ENCODE measurements at places on chromosomes 7 and 10. TPM values are rescaled to one million over a fixed set of nuclear protein-coding genes. Genes with fewer than 3 reads are reported as not detected.

- H3K27ac ChIP-seq: no peak overlapping the region
- peaks cover 3% of the 10 kb centered on the region for H3K4me1 ChIP-seq
- no peak overlapping the region for H3K4me3 ChIP-seq
- H3K36me3 ChIP-seq: no peaks in the 10 kb centered on the region
- H3K27me3 ChIP-seq: no peaks in the 10 kb centered on the region
Measured at GRCh38 chr7:52120912-52121311, 804.3 kb upstream of the COBL start.

DNA sequence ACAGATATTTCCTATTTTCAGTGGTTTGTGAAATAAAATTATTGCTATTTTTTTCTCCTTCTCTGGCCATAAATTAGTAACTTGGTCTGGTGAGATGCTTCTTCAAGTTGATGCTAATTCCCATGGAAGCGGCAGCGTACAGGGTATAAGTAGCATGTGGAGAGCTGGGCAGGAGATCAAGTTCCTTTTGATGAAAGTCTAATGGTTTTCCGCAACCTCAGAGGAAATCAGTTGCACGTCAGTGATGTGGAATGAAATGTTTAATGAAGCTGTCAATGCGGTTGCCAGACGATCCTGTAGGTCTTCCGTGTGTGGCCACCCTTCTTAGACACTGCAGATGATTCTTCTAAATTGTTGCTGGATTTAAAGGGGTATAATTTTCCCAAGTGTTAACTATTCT is 236.4 kb upstream of the GRM3 start:
- no peaks in the 10 kb centered on the region for H3K36me3 ChIP-seq
- H3K27ac ChIP-seq: no peak overlapping the region
- no peaks in the 10 kb centered on the region for H3K27me3 ChIP-seq
- DNase-seq: no peak
- H3K4me3 ChIP-seq: no peak overlapping the region

DNA sequence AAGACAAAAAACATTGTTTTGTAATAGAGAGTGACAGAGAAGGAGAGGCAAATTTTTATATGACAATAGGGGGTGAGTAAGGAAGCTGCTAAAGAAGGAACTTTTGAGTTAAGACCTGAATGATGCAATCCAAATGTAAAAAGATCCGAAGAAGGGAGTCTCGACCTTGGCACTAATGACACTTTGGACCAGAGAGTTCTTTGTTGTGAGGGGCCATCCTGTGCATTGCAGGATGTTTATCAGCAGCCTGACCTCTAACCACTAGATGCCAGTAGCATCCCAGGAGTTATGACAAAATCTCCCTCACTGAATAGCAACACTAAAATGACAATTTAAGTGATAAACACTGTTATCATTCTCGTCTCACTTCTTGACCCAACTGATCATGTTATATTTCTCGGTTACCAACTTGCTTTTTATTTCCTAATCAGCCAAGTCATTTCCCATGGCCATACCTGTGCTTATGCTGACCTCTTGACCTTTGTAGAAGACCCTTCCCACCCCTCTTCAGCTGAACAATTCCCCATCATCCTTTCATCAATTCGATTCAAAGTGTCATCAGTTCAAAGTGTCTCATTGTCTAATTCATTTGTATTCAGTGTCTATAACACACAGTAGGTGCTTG is 30.0 kb downstream of the DGKI start:
- peaks cover 4% of the 10 kb centered on the region for H3K27me3 ChIP-seq
- no peak overlapping the region for H3K27ac ChIP-seq
- no peak overlapping the region for H3K4me3 ChIP-seq
- DNase-seq: no peak

GRCh38 chr10:76282061-76283025 is 850.9 kb downstream of the LRMDA start:
- H3K27me3 ChIP-seq: no peaks in the 10 kb centered on the region
- H3K4me3 ChIP-seq: no peak overlapping the region
- H3K27ac ChIP-seq: no peak overlapping the region
- H3K4me1 ChIP-seq: no peaks in the 10 kb centered on the region
- no peak for DNase-seq

The PRKCQ gene
- 1.3 TPM for total RNA-seq

The VIM gene
- 106 TPM for total RNA-seq

The RRP12 gene
- 26.8 TPM for total RNA-seq

The PANK1 gene
- total RNA-seq: 16.7 TPM
